Heart left ventricle (tissue), 16 donors: ENCODE measurements at places on chromosomes 2 and 18. TPM values are rescaled to one million over a fixed set of nuclear protein-coding genes. Genes with fewer than 3 reads are reported as not detected.

DNA sequence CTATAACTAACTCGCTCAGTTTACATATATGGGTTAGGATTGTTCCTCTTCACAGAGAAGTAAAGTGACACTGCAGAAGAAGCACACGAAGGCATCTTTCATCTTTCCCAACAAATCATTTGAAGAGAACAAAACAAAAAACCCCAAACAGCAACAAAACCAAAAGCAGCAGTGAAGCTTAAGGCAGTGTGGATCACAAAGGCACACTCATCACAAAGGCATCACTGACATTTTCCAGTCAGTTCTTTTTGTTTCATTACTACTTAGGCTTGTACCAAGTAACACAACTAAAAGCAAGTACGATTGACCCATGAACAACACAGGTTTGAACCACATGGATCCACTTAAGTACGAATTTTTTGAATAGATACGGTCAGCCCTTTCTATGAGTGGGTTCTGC, 75.7 kb downstream of the RNF152 start:
- no peak for DNase-seq

DNA sequence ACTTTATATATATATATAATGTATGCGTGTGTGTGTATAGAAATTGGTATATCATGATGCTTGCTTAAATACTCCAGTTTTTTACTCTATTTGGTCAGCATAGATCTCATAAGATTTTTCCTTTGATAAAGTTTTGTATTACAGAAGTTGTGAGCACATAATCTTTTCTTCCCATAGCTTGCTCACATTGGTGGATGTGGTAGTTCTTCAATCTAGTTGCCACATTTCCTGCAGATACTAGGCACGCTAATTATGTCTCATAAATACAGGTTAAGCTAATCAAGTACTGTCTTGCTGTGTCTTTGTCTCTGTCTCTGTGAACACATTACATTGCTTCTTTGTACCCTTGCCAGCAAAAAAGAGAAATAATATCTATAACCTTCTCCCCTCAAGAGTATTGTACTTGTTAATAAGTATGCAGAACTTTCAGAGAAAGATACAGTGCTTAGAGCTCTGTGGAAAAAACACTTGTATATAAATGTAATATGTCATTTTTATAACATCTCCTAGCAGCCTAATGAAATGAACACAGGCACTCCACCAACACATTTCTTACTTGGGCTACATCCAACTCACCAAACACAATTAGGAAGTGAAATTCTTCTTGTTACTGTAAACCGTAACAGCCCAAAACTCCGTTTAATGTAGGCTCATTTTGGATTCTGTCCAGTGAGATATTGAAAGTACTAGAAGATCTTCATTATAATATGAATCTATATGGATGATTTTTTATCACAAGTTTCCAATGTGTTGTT, 306.7 kb upstream of the SLC8A1 start:
- no peak for DNase-seq

DNA sequence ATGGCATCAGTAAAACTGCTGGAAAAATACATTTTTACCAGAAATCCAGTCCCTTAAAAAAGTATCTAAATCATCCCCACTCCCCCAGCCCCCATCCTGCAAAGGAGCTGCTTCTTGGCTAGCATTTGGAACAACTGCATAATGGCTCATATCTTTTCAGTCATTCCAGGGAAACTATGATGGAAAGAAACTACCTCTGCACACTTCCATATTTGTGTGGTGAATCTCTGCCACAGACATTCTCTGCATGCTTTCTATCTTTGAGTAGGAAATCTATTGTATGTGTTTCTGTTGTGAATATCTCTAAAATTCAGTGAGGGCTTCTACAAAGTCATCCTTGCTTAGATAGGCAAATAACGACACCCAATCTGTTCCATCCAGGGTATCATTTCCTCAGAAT, 632.3 kb downstream of the LRP1B start:
- DNase-seq, result no peak

DNA sequence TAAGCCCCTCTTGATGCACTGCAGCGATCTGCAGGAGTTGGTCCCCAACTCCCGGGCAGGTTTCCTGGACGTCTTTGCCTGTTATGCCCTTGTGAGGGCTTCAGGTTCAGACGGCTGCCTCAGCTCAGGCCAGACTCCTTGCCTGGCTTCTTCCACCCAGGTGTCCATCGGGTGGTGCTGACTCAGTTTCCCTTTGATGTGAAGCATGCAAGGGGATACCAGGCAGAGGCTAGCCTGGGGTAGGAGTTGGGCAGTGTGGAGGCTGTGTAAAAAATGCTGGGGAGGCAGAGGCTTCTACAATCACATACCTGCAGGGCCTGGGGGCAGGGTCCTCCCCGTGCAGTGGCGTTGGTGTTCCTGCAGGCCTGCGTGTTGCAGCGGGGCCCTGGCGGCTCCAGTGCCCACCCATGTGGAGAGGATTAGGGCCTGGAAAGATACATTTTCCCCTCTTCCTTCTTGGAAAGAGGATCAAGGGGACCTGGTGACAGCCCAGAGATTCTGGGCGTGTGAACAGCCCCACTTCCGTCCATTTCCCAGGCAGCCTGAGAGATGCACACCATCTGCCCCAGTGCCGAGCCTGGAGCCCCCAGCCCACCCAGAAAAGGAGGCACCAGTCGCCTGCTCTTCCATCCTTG, 338.3 kb downstream of the DYSF start:
- DNase-seq, result no peak

DNA sequence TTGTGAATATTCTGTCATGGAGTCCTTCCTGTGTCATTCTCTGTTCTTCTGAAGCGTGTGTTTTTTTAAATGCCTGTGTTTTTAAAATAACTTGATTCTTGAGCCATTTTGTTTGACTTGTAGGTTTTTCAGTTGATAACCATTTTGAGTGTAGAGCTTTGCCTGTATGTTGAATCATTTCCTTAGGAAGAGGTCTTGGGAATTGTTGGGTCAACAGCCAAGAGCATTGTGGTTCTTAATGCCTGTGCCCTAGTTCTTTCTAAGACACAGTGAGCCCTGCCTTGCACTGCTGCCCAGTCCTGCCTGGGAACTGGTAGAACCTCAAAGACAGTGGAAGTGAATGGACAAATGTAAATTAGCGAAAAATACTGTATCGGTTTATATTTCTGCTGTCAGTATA, 25.9 kb downstream of the RAB12 start:
- DNase-seq, result no peak

- DNase-seq, result no peak
Measured at GRCh38 chr18:3998698-3999333, 456.3 kb downstream of the DLGAP1 start.

The RTP5 gene
- not detected for polyA plus RNA-seq

The UGGT1 gene
- polyA plus RNA-seq, result 24.9 TPM

The EMILIN1 gene
- 31.2 TPM for polyA plus RNA-seq
